ENCODE measurements at places on chromosomes 6 and 20.

DNA sequence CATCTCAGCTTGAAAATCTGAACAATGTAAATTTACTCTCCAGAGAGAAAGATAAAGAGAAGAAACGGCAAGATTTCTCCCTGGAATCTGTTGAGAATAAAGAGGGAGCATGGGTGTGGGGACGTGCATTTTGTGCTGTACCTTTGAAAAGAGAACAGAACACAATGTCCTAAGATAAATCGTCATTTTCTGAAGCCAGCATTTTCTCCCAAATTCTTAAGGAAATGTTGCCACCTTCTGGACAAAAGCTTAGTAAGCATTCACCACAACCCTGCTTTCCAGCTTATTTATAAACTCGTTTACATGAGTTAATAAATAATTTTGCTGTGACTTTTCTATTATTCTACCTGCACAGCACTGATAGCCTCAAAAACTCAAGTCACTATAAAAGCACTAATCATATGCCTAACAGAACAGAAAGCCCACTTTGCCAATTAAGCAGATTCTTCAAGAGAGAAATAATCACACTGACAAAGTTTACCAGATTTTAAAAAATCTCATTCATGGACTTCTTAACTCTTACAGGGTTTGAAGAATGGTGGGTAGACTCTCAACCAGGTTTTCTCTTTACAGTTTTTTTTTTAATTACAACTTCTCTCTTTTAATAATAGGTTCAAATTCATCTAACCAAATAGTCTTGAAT, 155.8 kb downstream of the MBOAT1 start:
- DNase-seq, result peak; percentile 55

DNA sequence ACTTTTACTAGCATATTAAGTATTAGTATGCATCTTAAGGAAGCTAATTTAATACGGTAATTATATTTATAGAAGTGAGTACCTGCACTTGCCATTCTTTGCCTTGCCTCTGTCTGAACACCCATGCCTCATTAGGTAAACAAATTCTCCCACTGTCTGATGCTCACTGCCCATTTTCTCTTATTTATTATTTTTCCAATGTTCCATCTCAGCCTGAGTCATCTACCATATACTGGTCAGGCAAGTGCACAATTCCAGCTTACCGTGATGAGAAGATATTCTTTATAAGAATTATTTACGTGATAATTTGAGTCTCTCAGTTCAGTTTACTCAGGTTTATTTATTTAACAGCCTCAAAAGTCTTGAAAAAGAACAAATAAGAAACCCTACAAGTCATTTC, 619.2 kb upstream of the EYS start:
- DNase-seq, result no peak

GRCh38 chr6:139472351-139473015, 98.0 kb upstream of the CITED2 start:
- DNase-seq, result no peak

DNA sequence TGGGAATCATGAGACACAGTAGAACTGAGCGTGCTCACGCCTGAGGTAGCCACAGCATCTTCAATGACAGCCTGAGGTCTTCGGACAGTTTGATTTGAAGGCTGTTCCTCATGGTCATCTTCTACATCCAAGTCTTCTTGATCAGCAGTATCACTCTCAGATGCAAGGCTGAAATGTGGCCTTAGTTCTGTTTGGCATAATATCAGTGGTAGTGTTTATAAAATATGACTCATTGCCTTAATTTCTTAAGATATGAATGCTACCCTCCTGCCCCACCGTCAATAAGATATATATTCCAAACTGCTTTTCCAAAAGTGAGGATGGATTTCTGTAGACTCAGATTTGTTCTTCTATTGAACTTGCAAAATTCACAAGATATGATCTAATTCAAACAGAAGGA, 17.5 kb upstream of the MAP7 start:
- DNase-seq, result no peak

- peak; percentile 9 for DNase-seq
Measured at GRCh38 chr6:134937426-134937825, 12.5 kb downstream of the ALDH8A1 start.

DNA sequence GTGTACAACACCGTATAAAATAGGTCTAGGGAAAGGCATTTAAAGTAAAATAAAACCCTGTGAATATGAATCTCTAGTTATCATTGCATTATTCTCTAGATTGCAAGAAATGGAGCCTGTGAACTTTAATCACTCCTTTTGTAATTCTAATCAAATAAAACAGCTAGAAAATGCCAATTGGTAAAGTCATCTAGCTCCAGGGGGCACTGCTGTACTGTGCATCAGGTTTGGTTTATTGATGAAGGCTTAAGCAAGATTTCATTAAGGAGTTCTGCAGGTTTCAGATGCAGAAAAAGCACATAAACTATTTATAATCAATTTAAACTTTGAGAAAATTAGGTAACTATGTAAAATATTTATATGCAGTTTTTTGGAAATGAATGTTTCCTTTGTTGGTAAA, 645.0 kb downstream of the PHF3 start:
- peak; percentile 59 for DNase-seq

- DNase-seq, result no peak
Measured at GRCh38 chr20:32589256-32589655, 4.1 kb upstream of the NOL4L start.

GRCh38 chr6:107679457-107679856, 144.7 kb downstream of the SCML4 start:
- DNase-seq, result no peak

DNA sequence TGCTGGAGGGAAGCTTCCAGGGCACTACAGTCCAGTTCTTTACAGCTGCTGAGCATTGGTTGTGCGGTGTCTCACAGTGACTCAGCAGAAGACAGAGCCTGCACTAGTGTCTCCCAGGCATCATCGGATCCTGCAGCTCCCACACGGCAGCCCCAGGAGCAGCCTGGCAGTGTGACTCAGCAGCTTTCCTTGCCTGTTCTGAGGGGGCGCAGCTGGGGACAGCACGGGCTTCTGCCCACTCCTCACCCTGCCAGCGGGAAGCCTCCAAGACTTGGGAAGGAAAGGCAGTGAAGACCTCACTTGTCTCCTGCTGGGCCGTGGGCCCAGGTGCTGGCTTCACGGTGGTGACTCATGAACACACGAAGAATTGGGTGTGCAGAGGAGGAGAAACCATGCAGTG, 165.4 kb downstream of the SYNDIG1 start:
- DNase-seq, result peak; percentile 66

GRCh38 chr20:62409931-62410745, 3.1 kb upstream of the CABLES2 start:
- DNase-seq, result no peak

DNA sequence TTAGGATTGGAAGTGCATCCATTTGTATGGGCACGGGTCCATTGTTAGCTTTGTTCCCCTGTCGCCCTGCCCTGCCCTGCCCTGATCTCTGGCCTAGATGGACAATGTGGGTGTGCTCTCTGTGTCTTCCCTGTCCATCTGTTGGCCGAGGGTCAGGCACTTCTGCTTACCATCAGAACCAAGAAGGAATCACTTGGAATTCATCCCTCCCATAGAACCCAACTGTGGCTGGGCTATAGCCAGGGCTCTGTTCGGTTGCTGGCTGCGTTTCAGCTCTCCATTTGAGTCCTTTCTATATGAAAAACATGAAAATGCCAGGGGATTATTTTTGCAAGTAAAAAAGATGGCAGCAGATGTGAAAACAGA, 26.6 kb upstream of the TULP4 start:
- DNase-seq, result no peak

- no peak for DNase-seq
Measured at GRCh38 chr6:25637211-25637610, 14.8 kb upstream of the SCGN start.

DNA sequence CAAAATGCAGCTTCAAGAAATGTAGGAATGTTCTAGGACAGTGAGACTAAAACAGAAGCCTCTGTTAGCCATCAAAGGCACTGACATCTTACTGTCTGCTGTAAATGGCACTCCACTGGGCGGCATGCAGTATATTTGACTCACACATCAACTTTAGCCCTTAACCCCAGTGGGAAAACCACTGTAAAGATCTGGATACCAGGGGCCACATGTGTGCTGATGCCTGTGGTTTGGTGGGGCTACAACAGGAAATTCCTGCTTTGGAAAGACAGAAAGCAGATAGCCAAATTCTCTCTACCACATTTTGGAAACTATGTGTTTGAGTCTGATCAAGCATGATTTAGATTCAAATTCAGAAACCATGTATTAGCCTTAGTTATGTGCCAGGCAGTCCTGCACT, 4.3 kb downstream of the PFDN4 start:
- peak; percentile 81 for DNase-seq

DNA sequence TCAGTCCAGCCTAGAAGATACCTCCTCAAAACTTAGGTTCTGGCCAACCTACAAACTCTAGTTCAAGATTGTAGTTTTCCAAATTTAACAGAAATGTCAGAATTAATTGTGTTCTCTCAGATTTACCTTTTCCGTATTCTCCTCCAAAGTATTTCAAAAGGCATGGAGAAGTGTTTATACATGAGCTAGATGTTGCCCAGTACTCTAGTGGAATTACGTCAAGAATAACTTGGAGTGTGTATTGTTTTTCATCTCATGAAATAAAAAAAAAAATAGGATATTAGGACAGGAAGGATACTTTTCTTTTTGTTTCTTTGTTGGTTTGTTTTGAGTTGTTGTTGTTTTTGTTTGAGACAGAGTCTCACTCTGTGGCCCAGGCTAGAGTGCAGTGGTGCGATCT, 32.3 kb upstream of the MARCKS start:
- DNase-seq, result no peak

- no peak for DNase-seq
Measured at GRCh38 chr6:137766596-137767370, 100.3 kb upstream of the TNFAIP3 start.

- DNase-seq, result no peak
Measured at GRCh38 chr6:113886512-113886911, 29.4 kb downstream of the MARCKS start.

GRCh38 chr6:108353853-108354252, 59.0 kb downstream of the AFG1L start:
- no peak for DNase-seq

DNA sequence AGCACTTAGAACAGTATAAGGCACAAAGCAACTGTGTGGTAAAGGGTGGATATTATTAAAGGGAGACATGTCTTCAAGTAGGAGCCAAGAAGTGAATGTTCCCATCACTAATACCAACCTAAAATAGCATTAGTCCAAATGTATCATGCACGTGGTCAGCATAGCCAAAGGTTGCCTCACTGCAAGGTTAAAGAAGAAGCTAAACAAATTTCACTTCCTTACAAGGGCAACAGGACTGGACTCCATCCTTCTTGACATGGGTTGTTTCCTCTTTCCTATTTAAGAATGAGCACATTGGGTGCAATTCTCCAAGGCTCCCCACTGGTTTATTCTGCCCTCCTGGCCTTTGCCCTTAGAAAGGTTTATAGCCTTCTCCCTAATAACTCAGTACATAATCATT, 186.7 kb downstream of the PHACTR1 start:
- no peak for DNase-seq

GRCh38 chr6:95521181-95521580, 56.2 kb upstream of the MANEA start:
- no peak for DNase-seq

DNA sequence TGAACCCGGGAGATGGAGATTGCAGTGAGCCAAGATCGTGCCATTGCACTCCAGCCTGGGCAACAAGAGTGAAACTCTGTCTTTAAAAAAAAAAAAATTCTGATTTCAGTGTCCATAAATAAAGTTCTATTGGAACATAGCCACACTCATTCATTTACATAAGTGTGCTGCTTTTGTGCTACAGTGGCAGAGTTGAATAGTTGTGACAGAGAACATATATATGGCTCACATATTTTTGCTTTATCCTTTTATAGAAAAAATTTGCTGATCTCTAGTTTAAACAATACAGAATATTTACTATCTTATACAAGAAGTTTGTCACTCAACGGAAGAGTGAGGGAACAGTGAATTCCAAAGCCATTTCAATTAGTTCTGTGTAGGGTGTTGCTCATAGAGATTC, 18.0 kb downstream of the MCM8 start:
- no peak for DNase-seq

GRCh38 chr6:33872761-33873160, 69.0 kb upstream of the MLN start:
- DNase-seq, result no peak

DNA sequence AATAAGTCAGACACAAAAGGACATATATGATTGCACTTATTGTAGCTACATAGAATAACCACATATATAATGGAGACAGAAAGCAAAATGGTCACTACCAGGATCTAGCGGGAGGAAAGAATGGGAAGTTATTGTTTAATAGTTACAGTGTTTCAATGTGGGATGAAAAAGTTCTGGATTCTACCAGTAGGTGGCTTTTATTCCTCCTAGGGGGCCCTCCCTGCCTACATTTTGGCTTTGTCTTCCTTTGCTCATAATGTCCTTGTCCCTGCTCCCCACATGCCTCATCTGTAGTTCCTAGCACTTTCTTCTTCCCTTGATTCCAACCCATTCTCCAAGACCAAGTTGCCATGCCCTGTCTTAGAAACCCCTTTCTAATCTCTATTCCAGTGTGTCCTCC, 16.3 kb downstream of the ZNF133 start:
- no peak for DNase-seq

- DNase-seq, result no peak
Measured at GRCh38 chr6:117338567-117338966, 73.2 kb downstream of the VGLL2 start.

DNA sequence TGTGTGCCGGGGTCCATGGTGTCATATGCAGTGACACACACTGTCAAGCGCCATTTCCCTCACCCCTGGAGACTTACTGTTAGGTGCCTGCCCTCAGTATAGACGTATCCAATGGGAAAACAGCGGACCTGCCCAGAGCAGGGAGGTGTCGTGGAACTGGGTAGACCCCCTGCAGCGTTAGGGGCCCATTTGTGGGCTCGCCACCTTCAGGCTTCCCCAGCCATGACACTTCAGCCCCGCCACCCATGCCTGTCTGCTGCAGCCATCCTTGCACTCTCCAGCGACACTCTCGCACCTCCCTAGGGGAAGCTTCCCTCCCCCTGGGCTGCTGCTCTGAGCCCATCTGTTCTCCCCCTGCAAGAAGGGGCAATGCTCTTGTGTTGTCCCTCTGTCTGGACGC, 43.2 kb downstream of the STK35 start:
- no peak for DNase-seq

- DNase-seq, result no peak
Measured at GRCh38 chr20:58718121-58718563, 25.5 kb downstream of the NPEPL1 start.

GRCh38 chr6:48512390-48512789, 401.4 kb upstream of the PTCHD4 start:
- no peak for DNase-seq

GRCh38 chr20:6502219-6502618, 265.3 kb upstream of the BMP2 start:
- no peak for DNase-seq

GRCh38 chr20:50130995-50131394, 18.0 kb upstream of the UBE2V1 start:
- no peak for DNase-seq

- DNase-seq, result no peak
Measured at GRCh38 chr20:38139977-38140753, 24.9 kb downstream of the TGM2 start.

GRCh38 chr20:1805161-1805581, 90.0 kb upstream of the SIRPA start:
- no peak for DNase-seq

DNA sequence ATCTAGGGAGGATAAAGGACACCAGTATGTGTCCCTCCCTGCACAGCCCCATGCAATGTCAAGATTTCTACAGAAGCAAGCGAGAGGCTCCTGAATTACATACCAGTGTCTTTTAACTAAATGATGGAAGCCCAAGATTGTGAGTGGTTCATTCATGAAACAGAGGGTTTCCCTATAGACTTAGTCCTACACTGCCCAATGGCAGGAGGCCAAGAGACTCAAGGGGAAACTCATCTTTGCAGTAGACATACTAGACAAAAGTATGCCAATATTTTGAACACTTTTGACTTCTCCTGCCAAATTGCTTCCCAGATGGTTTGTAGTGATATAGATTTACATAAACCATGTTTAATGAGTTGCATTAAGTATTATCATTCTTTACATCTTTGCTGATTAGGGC, 557.2 kb upstream of the JAG1 start:
- no peak for DNase-seq
